ENCODE measurements at places on chromosomes 4 and X.
A peak's percentile ranks its signal among the peaks of the same experiment; 100 is the strongest.

- no peak for DNase-seq
These were observed 187.5 kb downstream of the NSUN7 start for GRCh38 chr4:40937140-40937725.

GRCh38 chr4:76856243-76857073 lies 41.5 kb downstream of the SOWAHB start:
- no peak for DNase-seq

GRCh38 chr4:152573861-152574260 lies 38.0 kb upstream of the FBXW7 start:
- DNase-seq = no peak

- DNase-seq = no peak
These were observed 135.3 kb downstream of the ZNF518B start for GRCh38 chr4:10321931-10322330.

DNA sequence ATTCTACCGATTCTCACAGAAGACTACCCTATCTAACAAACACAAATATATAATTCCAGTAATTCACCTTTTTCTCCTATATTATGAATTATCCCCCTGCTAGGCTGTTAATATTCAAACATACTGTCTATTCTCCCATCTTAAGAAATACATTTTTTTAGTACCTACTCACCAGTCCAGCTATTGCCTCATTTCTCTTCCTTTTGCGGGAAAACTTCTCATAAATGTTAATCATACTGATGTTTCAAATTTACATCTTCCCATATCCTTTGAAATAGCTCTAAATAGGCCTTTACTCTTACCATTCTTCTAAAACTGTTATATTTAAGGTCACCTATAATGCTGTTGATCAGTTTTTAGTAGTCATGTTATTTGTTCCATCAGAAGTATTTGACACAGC lies 759.1 kb upstream of the SLIT2 start:
- DNase-seq = no peak

DNA sequence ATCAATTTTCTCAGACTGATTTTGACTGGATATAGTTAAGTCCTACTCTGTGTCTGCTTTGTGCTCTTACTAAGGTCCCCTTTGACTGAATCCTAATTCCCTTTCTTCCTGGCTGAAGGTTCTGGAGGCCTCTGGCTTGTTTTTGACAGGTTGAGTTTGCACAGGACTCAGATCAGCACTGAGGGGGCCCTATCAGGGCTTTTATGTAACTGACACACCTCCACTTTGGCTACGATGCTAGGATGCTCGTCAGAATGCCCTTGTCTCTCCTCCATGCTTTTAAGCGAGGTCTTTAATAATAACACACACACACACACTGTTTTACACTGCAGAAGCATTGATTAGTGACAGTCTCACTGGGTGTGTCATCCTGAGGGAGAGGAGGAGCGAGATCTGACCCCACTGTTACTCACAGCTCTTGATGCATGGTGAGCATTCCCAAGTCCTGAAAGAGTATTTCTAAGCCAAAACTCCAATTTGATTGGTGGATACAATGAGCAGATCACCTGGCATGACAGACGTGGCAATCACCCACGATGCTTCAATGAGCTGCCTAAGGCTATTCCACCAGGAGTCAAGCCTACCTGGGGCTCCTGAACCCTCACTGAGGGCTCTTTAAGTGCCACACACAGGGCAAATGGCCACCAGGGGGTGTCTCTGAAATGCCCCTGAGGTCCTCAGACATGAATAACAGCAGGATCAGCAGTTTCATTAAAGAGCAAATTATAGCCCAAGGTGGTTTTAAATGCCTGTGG lies 130.4 kb upstream of the CPEB2 start:
- DNase-seq = no peak

GRCh38 chr4:167903291-167903721 lies 189.0 kb upstream of the ANXA10 start:
- no peak for DNase-seq

DNA sequence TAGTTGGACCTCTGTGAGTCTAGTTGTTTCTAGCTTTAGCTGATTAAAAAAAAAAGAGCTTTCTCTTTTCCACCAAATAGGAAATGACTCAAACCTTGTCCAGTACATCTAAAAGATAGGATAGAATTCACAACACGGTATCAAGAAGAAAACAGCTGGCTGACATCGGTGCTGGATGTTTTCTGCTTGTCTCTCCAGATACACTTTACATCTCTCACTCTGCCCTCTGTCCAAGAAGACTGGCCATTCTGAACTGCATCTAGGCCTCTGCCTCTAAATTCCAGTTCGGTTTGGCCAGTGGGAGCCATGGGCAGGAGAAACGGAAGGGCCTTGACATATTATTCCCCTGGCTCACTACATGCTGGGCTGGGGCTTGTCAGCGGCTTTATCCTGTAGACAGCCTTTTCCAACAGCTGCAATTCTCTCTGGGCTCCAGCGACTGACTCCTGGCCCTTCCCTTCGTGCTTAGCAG lies 57.3 kb upstream of the SHISA3 start:
- DNase-seq = no peak

- no peak for DNase-seq
These were observed 344 bp downstream of the OR13H1 start for GRCh38 chrX:131544218-131544617.

DNA sequence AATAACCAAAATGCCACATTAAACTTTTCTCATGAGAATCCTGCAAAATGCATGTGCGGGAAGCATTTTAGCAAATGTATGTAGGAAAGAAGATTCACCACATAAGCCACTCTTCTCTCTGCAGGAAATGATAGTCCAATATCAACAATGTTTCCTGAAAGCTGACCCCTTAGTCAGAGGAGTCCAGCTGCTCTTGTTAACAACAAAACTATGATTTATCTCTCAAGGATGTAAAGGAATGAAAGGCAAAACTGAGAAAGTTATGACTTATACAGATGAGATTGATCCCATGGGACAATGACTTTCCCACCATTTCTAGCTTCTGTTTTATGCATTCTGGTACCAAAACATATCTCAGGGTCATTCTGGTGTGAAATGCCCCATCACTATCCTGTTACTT lies 125.0 kb upstream of the EDNRA start:
- DNase-seq = no peak

DNA sequence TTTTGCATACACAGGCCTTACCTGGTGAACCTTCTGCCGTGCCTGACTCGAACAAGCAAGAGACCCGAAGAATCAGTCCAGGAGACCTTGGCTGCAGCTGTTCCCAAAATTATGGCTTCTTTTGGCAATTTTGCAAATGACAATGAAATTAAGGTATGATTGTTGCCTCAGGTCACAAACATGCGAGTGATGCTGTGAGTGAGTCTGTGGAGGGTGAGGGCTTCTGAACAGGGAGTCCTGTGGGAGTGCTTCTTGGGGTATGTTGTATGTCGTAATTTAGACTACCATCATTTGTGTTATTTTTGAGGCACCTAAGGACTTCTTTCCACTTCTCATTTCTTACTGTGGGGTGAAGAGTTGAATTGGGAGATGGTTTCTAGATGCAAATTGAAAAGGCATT lies 32.8 kb downstream of the HTT start:
- DNase-seq = no peak

GRCh38 chrX:69162361-69162865 lies 2.8 kb downstream of the PJA1 start:
- no peak for DNase-seq

- peak; percentile 53 for DNase-seq
These were observed 171.3 kb downstream of the PTTG2 start for GRCh38 chr4:38131371-38132091.

GRCh38 chr4:112023402-112023950 lies 121.8 kb upstream of the FAM241A start:
- DNase-seq = no peak

GRCh38 chr4:176850436-176850835 lies 57.7 kb upstream of the VEGFC start:
- DNase-seq = no peak

GRCh38 chr4:10181745-10182445 lies 65.3 kb upstream of the WDR1 start:
- no peak for DNase-seq

- no peak for DNase-seq
These were observed 904.1 kb downstream of the NLGN4X start for GRCh38 chrX:5324546-5324945.

GRCh38 chr4:140344101-140344500 lies 29.3 kb upstream of the SCOC start:
- no peak for DNase-seq

- no peak for DNase-seq
These were observed 18.0 kb downstream of the PPEF1 start for GRCh38 chrX:18725310-18725943.

DNA sequence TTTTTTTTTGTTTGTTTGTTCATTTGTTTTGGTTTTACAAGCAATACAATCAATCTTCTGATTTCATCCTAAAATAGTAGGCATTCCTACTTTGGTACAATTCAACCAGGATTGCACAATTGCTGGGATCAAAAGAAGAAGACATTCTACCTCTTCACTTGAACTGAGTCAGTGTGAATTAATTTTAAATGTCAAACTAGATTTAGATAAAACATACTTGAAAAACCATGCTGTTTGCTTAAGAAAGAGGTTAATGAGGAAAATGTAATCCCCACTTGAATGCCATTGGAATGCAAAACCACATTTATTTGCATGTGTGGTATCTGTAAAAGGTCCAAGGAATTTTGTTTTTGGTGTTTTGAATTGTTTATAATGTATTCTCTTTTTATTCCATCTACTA lies 40.5 kb downstream of the HAND2 start:
- no peak for DNase-seq

GRCh38 chr4:5755161-5755560 lies 44.2 kb downstream of the EVC start:
- DNase-seq = no peak

DNA sequence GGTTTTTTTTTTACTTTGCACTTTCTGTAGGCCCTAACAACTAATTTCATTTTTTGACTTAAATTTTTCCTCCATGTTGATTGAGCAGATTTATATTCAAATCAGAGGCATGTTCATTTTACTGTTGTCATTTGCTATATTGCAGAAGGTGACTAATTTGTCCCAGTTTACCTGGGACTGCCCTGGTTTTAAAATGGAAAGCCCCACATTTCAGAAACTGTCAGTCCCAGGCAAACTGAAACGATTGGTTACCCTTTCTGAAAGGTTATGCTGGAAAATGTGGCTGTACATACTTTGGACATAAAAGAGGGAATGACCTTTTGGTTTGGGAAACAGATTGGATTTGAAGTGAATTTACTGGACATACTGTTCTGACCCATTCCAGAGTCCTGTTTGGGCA lies 160.0 kb downstream of the SPCS3 start:
- no peak for DNase-seq

GRCh38 chr4:44553180-44553579 lies 98.2 kb downstream of the YIPF7 start:
- no peak for DNase-seq

GRCh38 chr4:99998062-99998867 lies 48.2 kb upstream of the H2AZ1 start:
- DNase-seq = no peak

DNA sequence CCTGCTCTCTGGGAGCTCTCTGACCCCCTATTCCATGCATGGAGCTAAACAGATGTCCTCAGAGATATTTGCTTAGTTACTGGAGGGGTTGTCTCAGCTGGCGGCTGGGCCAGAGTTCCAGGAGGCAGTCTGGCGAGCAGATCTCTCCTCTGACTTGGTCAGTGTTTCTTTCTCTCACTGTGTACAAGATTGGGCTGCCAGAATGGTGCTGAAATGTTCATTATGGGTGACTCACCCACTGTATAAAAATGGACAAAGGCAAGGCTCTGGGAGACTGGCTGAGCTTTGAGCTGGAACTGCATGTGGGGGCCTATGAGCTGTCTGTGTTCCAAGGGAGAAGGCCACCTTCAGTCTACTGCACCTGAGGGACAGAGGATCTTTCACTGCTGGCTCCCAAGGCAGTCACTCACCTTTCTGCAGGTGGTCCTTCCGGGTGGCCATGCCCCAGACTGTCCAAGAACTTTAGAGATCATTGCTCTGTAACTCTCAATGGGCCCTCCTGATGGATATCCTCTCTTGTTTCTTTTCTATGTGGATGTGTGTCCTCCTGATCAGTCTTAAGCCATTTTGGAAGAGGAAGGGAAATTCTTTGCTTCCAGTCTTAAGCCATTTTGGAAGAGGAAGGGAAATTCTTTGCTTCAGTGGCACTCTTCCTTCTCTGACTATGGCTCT lies 88.2 kb downstream of the CFAP299 start:
- DNase-seq = no peak

DNA sequence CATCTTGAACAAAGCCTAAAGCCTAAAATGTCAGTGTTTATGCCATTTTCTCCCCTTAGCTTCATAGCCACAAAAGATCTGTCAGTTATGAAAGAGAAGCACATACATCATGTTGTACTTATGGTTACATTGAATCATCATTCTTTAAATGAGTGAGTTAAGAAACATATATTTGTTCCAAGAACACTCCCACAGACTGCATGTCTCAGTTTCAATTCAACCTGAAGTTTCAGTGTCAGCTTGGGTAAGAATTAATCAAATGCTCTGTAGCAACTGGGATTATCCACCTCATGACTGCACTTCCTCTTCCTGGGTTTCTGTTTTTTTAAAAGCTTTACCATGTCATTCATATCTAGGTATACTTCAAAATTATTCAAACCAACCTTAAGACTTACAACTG lies 3.9 kb upstream of the TMPRSS11B start:
- no peak for DNase-seq

GRCh38 chr4:109559625-109559982 lies 442 bp upstream of the MCUB start:
- DNase-seq = peak; percentile 42

GRCh38 chr4:24108567-24108966 lies 218.7 kb upstream of the PPARGC1A start:
- no peak for DNase-seq

DNA sequence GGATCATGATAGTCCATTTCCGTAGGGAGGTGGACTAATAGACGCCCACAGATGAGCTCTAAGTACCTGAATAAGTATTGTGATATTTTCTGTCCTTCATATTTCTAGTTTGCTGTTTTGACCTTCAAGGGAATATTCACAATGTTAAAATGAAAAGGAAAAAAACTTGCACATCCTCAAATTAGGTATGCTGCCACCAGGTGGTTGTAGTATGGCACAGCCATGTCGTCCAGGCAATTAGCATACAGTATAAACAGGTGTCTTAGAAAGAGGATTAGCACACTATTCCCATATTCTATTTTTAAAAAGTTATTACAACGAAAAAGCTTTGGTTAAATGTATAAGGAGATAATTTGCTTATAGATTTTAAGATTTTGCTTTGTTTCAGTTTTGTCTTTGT lies 802.0 kb downstream of the RPA4 start:
- DNase-seq = no peak

DNA sequence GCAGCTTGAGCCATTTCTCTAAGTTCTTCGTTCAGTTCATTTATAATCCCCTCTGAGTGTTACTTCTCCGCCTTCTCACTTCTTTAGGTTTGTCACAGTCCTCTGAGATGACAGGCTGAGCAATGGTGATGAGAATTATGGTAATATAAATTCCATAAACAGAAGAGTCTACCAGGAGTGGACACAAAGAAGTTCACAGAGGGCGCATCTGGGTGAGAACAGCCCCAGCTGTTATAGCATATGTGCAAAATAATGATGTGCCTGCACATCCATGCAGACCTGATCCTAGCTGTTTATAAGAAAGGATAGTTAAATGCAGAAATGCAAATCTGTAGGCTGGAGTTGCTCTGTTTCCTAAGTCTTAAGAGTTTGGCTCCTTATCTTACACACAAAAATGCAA lies 377.5 kb downstream of the KCNIP4 start:
- no peak for DNase-seq

All from stimulated activated CD4-positive, alpha-beta T cell treated with anti-CD3 and anti-CD28 coated beads, Interleukin-12 subunit alpha, Interleukin-12 subunit beta, amount 100 ng/mL, for 4 hours (primary cell).